ENCODE measurements at places on chromosomes 11 and 22.

- no peak for DNase-seq
Measured at GRCh38 chr11:119363081-119363850, 16.8 kb upstream of the MFRP start.

GRCh38 chr11:84313830-84314359, 1027.7 kb upstream of the CCDC90B start:
- no peak for DNase-seq

GRCh38 chr22:19798003-19798665, 37.6 kb downstream of the TBX1 start:
- no peak for DNase-seq

- peak; percentile 58 for DNase-seq
Measured at GRCh38 chr11:65744026-65744698, 23.6 kb upstream of the RNASEH2C start.

DNA sequence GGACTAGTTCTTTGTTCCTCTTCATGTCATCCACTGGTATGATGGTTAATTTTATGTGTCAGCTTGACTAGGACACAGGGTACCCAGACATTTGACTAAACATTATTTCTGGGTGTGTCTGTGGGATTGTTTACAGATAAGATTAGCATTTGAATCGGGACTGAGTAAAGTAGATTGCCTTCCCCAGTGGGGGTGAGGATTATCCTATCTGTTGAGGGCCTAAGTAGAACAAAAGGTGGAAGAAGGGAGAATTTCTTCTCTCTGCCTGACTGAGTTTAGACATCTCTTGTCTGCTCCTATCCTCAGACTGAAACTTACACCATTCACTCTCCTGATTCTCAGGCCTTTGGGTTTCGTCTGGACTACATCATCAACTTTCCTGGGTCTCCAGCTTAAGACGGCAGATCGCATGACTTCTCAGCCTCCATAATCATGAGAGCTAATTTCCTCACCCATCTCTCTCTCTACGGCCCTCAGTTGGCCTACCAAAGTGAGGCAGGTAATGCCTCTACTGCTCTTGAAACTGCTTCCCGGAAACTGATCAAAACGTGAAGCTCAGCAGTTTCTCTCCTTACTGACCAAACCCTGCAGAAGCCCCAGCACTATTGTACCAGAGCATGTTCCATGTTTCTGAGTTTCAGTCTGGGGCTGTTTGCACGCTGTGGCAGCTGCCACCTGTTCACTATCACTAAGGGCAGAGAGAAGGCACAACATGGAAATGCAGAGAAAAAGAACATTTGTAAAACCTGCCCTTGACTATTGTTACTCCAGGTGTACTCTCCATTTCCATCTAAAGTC, 95.4 kb downstream of the NXPE2 start:
- no peak for DNase-seq

Data from D341Med (cell line).